H1 (cell line): ENCODE measurements at places on chromosomes 6 and 20. TPM values are rescaled to one million over a fixed set of nuclear protein-coding genes. Genes with fewer than 3 reads are reported as not detected.

POU3F2 gene
- 0.35 and 0.48 TPM in 2 replicates for total RNA-seq

SDCBP2 gene
- 3.6 and 4.2 TPM in 2 replicates for total RNA-seq

SNPH gene
- 4.0 and 4.9 TPM in 2 replicates for total RNA-seq

DNA sequence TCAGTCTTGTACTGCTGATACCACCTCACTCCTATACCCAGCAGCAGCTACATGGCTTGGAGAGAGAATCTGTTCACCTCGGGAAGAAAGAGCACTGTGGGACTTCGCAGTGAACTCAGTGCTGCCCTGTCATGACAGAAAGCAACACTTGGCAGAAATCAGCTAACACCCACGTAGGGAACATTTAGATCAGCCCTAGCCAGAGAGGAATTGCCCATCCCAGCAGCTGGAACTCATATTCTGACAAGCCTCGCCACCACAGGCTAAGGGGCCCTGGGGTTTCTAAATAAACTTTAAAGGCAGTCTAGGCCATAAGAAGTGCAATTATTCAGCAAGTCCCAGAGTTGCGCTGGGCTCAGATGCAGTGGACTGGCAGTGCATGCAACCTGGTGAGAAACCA, 1266.8 kb downstream of the GRIK2 start:
- no peaks in the 10 kb centered on the region for H3K27me3 ChIP-seq
- H3K36me3 ChIP-seq = no peaks in the 10 kb centered on the region
- H3K4me3 ChIP-seq = no peak overlapping the region
- no peak overlapping the region for H3K27ac ChIP-seq
- DNase-seq = no peak

GRCh38 chr20:50569864-50570836, 60.0 kb downstream of the PTPN1 start:
- no peak for DNase-seq
- H3K4me3 ChIP-seq = no peak overlapping the region
- H3K4me1 ChIP-seq = no peaks in the 10 kb centered on the region
- H3K27me3 ChIP-seq = no peaks in the 10 kb centered on the region

DNA sequence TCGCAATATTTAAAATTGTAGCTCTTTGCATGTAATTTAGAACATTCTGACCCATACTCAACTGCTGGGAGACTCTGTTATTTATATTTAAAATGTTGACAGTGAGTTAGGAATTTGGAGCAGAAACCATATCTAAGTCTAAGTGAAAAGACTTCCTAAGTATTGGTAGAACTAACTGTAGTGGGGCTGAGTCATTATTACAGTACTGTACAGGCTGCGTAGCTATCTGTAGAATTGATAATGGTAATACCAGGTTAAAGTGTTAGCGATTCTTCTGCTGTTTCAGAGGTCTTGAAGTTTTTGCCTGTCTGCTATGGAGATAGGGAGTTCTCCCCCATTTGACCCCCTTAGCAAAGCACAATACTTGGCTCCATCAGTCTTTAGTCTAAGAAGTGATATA, 3.6 kb downstream of the TOP1 start:
- H3K27ac ChIP-seq = no peak overlapping the region
- DNase-seq = no peak
- H3K4me3 ChIP-seq = no peak overlapping the region
- H3K36me3 ChIP-seq = peaks cover 12% of the 10 kb centered on the region; the same call in 1 of the 2 replicates
- peaks cover 33% of the 10 kb centered on the region for H3K27me3 ChIP-seq

DNA sequence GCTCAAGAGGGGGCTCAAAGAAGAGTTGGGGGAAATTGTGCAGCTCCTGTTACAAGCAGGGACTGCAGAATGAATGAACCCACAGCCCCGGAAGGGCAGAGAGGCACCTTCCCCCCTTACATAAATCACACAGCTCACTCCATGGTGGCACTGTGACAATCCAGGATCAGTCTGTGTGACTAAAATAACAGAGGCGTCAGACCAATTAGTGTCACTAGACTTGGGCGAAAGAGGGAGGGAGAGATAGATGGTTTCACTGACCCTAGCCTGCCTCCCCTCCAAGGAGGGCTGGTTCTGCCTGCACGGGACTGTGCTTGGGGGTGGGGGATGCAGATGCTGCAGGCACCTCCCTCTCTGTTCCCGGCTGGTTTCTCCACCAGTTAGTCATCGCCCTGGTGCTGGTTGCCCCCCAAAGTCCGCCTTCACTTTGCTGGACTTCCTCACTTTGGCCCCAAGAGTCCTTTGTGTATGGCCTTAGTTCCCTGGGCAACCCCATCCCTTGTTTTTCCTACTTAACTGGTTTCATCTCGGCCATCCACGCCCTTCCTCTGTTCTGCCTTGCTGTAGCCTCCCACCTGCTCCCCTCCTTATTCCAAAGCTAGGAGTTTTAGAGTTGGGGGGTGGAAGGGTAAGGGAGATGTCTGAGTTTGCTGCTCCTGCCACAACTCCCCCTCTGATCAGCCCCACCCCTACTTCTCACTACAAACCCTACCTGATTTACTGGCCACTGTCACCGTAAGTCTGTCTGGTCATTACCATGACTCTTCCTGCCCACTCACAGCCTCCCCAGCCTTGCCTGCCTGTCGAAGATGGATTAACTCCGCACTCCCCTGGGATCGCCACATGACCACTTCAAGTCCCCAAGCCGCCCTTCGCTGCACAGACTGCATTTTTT, 17.7 kb downstream of the CCDC167 start:
- no peak overlapping the region for H3K4me3 ChIP-seq
- H3K27ac ChIP-seq = no peak overlapping the region
- 0 out of 2 replicates have a peak, but pooled peaks cover 3% of the 10 kb centered on the region for H3K36me3 ChIP-seq
- H3K4me1 ChIP-seq = no peaks in the 10 kb centered on the region
- no peaks in the 10 kb centered on the region for H3K27me3 ChIP-seq
